Stimulated activated naive CD8-positive, alpha-beta T cell treated with anti-CD3 and anti-CD28 coated beads, Interleukin-15, amount 100 ng/mL, for 72 hours (primary cell): ENCODE measurements at places on chromosomes 11 and 22.

DNA sequence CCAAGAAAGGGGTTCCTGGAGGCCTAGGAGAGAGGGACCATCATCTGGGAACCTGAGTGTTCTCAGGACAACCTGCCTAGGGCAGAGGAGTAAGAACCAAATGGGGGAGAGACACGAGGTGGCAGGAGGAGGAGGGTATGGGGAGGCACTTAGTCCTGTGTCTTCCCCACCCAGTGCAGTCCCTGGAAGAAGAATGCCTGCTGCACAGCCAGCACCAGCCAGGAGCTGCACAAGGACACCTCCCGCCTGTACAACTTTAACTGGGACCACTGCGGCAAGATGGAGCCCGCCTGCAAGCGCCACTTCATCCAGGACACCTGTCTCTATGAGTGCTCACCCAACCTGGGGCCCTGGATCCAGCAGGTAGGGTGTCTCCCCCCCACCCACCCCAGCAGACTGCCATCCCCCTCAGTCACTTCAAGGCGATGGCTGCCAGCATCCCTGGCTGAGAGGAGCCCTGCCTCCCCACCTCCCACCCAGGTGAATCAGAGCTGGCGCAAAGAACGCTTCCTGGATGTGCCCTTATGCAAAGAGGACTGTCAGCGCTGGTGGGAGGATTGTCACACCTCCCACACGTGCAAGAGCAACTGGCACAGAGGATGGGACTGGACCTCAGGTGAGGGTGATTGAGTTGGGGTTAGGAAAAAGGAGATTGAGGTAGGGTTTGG is 3.7 kb upstream of the INPPL1 start:
- no peak for DNase-seq

GRCh38 chr11:75204012-75204674 is 36.4 kb upstream of the TPBGL start:
- no peak for DNase-seq

DNA sequence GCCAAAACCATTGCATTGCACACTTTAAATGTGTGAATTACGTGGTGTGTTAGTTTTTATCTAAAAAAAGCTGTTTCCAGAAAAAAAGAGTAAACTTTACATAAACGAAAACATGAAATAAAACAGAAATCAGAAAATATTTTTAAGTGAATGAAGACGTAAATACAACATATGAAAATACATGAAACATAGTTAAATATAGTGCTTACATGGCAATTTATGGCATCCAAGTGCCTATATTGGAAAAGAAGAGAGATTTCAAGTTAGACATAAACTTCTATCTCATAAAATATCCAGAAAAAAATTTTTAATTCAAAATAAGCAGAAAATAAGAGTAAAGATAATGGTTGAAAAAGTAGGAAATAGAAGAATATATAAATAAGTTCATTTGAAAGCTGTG is 11.9 kb upstream of the OR8D2 start:
- DNase-seq: no peak

- DNase-seq: no peak
Measured at GRCh38 chr22:50371101-50371648, 28.0 kb downstream of the PPP6R2 start.

- DNase-seq: no peak
Measured at GRCh38 chr22:42970029-42970428, 44.9 kb downstream of the PACSIN2 start.

GRCh38 chr11:110962921-110963320 is 250.7 kb upstream of the ARHGAP20 start:
- DNase-seq: no peak

GRCh38 chr11:23280088-23280487 is 419.8 kb upstream of the CCDC179 start:
- DNase-seq: no peak

DNA sequence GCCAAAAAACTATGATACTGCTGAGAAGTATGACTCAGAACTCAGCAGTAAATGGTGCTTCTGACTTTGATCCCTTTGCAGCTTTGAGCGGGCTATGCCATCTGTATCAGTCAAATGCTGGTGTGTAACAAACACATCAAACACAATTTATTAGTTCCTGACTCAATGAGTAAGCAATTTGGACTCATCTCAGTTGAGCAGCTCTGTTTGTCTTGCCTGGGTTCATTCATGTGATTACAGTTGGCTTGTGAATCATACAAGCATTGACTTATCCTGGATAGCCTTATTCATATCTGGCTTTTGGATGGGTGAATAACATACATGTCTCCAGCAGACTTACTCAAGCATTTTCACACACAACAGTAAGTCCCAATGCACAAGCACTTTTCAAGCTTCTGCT is 858.8 kb downstream of the METTL15 start:
- DNase-seq: no peak

DNA sequence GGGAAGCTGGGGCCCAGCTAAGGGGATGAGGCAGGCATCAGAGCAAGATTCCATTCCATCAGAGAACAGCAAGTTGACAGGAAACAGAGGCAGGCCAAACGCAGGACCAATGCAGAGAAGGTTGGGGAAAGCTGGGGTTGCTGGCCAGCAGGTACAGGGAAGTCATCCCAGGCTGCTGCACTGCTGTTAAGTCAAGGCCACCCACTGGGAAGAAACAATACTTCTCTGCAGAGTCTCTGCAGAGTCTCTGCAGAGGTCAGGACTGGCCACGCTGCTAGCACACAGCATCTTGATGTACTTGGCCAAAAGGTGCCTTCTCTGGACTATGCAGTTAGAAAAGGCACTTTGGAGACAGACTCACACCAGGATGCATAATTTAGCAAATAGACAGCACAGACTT is 68.5 kb upstream of the CSNK2A3 start:
- no peak for DNase-seq

GRCh38 chr11:126929179-126930061 is 71.2 kb downstream of the KIRREL3 start:
- no peak for DNase-seq

- DNase-seq: no peak
Measured at GRCh38 chr11:92739041-92739440, 230.4 kb upstream of the MTNR1B start.
